ENCODE measurements at places on chromosomes 6 and 20.

GRCh38 chr6:47075168-47075567 is 33.0 kb upstream of the ADGRF1 start:
- DNase-seq, result no peak

GRCh38 chr20:57451431-57451794 is 60.2 kb downstream of the RBM38 start:
- DNase-seq, result no peak

DNA sequence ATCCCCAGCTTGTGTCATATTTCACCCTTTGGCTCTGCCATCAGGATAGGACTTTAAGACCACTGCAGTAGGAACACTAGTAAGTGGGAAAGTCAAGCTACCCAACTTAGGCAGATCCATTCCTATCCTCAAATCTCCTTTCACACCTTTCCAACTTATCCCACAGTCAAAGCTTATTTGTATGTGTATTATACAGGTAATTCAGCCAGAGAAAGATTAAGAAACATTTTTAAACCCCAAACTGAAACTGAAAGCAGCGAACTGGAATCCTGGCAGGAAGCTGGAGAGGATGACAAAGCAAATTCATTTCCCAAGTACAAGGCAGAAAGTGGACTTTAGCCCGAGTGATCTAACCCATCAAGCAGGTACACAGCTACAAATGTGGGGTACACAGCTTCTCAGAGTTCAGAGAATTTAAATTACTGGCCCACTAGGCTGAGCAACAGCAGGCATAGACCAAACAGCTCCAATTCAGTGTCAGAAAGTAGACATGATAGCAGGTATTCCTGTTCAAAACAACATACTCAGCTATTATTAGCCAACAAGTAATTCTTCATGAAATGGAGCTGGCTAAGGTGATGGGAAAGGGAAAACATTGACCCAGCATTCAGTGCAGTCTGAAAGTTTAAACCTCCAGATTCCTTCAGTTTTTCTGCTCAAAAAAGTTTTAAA is 39.1 kb downstream of the ILRUN start:
- DNase-seq, result no peak

DNA sequence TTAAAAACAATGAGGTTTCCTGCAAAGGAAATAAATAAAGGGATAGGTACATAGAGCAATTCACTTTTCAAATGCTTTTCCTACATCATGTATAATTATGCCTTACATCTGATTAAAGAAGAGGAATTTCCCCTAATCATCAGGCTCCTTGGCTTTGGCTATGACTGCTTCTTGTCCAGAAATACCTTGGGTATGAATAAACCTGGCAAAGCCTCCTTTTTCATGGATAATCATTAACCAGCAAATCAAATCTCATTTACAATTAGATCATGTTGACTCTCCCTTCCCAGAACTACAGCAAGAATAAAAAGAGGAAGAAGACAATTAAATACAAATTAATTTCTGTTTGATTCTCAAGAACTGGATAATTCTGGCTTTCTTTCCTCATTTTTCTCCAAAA is 58.0 kb upstream of the CD2AP start:
- DNase-seq, result no peak

- no peak for DNase-seq
Observed at GRCh38 chr6:147852772-147853171, 344.3 kb downstream of the SAMD5 start.

GRCh38 chr20:49245921-49246740 is 26.9 kb downstream of the DDX27 start:
- DNase-seq, result peak; percentile 28

DNA sequence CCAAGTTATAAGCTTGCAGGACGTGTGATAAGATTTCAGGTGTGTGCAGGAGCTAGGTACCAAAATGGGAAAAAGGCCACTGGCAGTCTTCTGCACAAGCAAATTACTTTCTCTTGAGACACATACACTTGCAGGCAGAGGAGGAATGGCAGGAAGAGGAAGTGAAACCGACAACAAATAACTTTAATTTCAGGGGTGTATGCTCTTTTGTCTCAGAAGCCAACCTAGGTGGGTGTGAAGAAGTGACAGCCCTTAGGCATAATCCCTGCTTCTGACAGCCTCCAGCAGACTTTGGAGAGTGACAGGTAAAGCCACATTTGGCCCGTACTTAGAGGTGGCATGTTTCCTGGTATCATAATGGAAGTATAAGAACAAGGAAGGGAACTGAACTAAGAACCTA is 118.8 kb upstream of the TRAF3IP2 start:
- no peak for DNase-seq

DNA sequence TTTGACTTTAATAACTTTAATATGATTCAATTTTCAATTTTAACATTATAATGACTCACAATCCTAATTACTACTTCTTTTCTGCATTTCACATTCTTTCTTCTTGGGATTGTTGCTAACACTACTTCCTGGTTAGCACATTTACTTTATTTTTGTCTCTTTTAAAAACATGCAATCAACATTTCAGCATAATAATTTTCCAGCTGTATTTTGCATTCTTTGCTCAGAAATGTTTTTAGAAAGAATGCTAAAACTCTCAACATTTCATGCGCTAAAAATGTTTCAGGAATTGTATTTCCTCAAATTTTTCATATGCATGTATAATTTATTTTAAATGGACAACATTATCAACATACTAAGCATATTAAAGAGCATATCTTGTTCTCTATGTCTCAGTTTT is 1302.1 kb upstream of the GJE1 start:
- no peak for DNase-seq

DNA sequence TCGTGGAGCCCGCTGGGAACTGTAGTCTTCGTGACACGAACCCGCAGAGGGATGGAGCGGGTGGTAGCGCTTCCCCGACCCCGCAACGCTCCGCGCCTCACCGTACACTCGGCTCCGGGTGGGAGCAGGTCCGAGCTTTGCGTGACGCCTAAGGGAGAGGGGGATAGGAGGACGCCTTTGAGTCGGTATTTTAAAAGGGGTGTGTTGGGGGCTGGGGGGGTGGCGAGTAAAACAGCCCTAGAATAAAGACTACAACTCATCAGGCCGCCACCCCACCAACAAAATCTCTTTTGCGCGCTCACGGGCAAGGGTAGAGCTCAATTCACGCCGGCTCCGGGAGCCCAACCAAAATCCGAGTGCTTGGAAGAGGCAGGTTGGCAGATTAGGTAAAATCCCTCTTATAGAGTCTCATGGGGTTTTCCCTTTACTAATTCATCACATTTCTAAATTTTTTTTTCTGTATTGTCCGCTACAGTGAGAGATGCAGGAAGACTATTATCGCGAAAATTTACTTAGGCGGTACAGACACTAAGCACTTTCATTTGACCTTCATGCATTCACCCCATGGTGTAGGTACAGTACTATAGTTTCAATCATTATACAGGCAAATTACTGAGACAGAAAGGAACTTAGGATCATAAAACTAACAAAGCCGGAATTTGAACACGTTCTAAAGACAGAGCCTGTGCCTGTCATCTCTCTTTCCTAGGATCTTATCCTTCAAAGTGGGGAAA is 706 bp upstream of the SNX14 start:
- DNase-seq, result peak; percentile 42

- DNase-seq, result no peak
Observed at GRCh38 chr20:47982574-47983360, 197.5 kb upstream of the SULF2 start.

DNA sequence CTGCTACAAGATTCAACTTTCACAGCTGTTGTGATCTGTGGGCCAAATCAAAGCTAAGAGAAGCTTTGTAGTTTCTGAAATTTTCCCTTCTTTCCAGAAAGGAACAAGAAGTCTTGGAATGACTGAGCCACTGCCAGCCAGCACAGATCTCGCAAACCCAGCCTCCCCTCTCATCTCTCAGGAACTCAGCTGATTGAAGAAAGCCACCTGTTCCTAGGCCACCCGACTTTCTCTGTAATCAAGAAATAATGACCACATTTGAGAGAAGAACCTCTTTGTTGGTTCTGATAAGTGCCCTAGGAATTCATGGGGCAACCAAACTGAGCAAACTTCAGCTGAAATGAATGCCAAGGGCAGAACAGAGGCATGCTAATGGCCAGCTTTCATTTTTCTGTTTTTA is 61.7 kb downstream of the HDGFL1 start:
- no peak for DNase-seq

Data from WERI-Rb-1 (cell line).